ENCODE measurements at places on chromosomes 11 and 22. TPM values are rescaled to one million over a fixed set of nuclear protein-coding genes. Genes with fewer than 3 reads are reported as not detected.

Gene WNT7B
- total RNA-seq, result 18.5 TPM

Gene ISX
- not detected for total RNA-seq

Gene SOX6
- total RNA-seq, result 0.48 TPM

Gene HSPB2
- not detected for total RNA-seq

Gene CLMP
- 34.1 TPM for total RNA-seq

Gene NXPE1
- not detected for total RNA-seq

Gene FREY1
- total RNA-seq, result 2.6 TPM

Gene ELFN2
- total RNA-seq, result 1.9 TPM

Gene RASSF7
- total RNA-seq, result 60.0 TPM

Gene CASP5
- total RNA-seq, result 1.1 TPM

Gene VSIG10L2
- not detected for total RNA-seq

Gene ALDH3B2
- total RNA-seq, result 25.1 TPM

Gene CARD18
- not detected for total RNA-seq

Gene SLC22A8
- total RNA-seq, result not detected

Gene MUC6
- not detected for total RNA-seq

Gene CCDC116
- total RNA-seq, result not detected

Gene EFCAB6
- total RNA-seq, result 1.1 TPM

Gene TBX10
- not detected for total RNA-seq

Gene IL18BP
- total RNA-seq, result 0.24 TPM

Gene BACE1-AS
- 1.9 TPM for total RNA-seq

Gene GAB4
- not detected for total RNA-seq

Gene OR5P2
- total RNA-seq, result not detected

Gene ETS1
- total RNA-seq, result 29.6 TPM

Gene OR10D3
- not detected for total RNA-seq

Gene C22orf31
- total RNA-seq, result not detected

Gene ANGPTL5
- total RNA-seq, result not detected

Gene AKIP1
- total RNA-seq, result 30.8 TPM

Gene PNPLA3
- 3.0 TPM for total RNA-seq

Gene TMEM41B
- total RNA-seq, result 87.7 TPM

Gene RGL4
- not detected for total RNA-seq

Gene ESRRA
- total RNA-seq, result 162 TPM

Gene H19
- 14.2 TPM for total RNA-seq

Gene PACSIN3
- 49.2 TPM for total RNA-seq

Gene MRE11
- 16.4 TPM for total RNA-seq

Gene SEPTIN5
- total RNA-seq, result 4.7 TPM

Gene PANX2
- total RNA-seq, result under 0.01 TPM

Gene TBX1
- total RNA-seq, result 13.4 TPM

Gene OR4D9
- total RNA-seq, result not detected

Gene GSTT2
- total RNA-seq, result not detected

Gene PNPLA5
- not detected for total RNA-seq

Gene FGF4
- total RNA-seq, result not detected

Gene GAS2
- 0.64 TPM for total RNA-seq

Gene GPHA2
- total RNA-seq, result not detected

Gene CDON
- 2.9 TPM for total RNA-seq

Gene KRTAP5-11
- 0.72 TPM for total RNA-seq

Gene SMTNL1
- not detected for total RNA-seq

Gene KRTAP5-1
- not detected for total RNA-seq

Gene APOL5
- not detected for total RNA-seq

Gene MMP7
- total RNA-seq, result 1.3 TPM

Gene KCNJ4
- total RNA-seq, result not detected

Gene SCARF2
- 0.43 TPM for total RNA-seq

Gene SYNGR1
- total RNA-seq, result 0.64 TPM
